ENCODE measurements at places on chromosomes 7 and 10.
A peak's percentile ranks its signal among the peaks of the same experiment; 100 is the strongest.

- DNase-seq: no peak
These were observed 15.6 kb downstream of the ZRANB1 start for GRCh38 chr10:124957404-124957947.

DNA sequence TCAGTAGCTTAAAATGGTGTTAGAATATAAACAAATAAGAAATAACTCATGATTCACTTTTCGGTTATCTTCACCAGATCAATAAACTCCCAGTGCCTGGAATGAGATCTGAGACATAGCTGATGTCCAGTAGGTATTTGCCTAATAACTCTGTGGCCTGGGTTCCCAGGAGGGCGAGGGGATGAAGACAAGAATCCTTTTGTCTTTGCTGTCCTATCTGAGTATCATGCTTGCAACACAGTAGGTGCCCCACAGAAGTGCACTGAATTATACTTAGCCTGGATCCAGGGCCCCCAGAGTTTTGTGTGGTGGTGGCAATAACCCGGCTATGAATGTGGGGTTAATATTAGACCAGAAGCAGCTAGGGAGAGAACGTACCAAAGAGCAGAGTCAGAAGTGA lies 350.1 kb upstream of the AOAH start:
- peak; percentile 80 for DNase-seq

- no peak for DNase-seq
These were observed 59.4 kb upstream of the AQP1 start for GRCh38 chr7:30852308-30852684.

DNA sequence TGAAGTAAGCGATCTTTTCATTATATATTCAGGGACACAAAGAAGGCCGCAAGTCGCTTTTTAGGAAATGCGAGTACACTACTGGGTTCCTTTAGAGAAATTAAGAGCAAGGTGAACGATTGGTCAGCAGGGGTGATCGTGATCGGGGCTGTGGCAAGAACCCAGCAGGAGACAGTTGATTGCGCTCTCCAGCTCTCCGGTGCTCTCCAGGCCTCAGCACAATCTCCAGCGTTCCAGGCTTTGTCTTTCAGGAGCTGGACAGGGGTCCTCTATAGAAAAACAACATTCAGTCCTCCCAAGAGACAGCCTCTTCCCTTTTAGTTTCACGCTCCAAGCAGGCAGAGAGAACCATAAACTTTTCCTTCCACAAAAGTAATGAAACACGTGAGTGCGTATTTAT lies 170.5 kb upstream of the KLF6 start:
- DNase-seq: no peak

DNA sequence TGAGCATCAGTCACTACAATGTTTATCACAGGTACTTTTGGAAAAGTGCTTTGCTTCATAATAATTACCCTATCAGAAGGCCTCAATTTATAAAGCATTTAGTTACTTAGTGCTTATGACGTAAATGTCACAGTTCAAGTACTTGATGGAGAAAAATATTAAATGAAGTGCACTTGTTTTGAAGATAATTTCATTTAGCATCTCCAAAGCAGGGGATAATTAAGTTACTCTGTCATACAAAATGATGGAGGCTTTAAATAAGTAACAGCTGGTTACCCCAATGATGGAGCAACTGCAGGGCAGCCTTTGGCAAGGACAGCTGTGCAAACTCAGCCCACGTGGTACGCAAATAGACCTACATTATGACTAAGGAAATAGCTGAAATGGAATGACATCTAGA lies 768.8 kb downstream of the GRM8 start:
- DNase-seq: no peak

DNA sequence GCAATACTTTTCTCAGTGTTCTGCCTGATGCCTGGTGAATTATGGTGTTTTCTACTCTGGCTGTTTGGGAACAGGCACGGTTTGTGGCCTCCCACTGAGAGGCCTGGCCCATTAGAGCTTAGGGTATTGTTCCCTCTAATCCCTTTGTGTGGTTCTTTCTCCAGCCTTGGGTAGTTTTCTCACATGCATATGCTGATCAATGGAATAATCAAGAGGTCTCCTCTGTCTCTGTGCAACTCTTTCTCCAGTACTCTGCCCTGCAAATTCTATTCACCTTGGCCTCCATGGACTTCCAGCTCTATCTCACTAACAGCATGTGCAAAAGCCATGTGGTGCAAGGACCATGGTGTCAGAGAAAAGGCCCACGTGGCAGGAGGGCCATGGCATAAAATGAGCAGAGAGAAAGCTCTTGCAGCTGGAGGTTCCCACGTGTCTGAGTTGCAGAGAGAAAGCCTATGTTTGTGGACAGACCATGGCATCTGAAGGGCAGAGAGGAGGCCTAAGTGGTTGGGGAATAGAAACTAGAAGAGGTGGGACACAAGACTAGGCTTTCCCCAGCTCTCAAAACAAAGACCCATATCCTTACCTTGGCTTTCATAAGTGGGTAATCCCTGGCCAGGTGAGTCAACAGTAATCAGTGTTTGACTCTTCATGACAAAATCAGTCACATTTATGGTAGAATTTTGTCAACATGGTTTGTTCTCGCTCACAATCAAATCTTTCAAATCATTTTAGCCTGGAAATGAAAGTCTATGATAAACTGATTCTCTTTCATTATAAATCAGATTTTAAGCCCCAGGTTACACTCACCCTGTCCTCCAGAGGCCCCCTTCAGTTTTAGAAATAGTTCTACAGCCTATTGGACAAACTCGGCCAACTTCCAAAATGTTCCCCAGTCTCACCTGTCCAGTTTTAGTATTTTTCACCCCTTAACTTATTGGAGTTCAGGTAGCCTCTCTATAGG lies 17.3 kb downstream of the OPALIN start:
- no peak for DNase-seq

DNA sequence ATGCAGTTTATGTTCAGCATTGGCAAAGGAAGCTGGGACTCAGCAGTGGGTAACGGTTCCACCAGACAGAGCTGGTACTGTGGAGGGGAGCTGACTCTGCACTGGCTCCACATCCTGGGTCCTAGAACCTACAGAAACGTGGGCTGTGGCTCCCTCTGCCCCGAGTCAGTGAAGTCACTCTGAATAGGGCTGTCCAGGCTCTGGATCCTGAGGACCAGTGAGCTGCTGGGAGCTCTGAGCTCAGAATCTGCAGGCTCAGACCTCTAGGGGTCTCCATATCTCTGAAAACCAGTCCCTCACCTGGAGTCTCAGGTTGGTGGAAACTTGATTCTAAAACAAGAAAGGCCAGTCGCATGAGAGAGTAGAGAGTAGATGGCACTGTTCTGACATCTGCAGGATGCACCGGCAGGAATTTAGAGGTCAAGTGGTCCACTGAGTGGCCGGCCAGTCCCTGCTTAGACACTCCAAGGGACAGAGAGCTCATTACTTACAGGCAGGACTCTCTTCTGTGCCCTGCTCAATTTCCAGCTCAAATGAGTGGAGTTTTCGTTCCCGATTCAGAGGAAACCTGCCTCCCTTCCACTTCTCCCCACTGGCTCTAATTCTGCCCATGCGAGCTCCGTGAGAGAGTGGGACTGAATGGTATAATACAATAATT lies 18.6 kb downstream of the NPFFR1 start:
- DNase-seq: no peak

DNA sequence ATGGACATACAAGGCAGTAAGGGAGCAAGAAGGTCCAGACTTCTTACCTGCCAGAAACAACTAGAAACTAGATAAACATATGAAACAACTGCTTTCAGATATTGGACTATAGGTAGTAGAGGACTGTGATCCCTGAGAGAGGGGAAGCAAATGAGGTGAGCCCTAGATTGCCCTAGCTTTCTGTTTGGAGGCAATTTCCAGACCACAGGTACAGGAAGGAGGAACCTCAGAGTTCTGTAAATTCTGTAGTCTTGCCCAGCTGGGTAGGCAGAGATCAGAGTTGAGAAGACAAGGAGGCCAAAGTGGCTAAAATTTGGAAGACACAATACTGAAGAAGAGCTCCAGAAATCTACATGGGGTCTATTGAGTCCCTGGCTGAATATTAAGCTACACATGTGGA lies 21.0 kb downstream of the CDK6 start:
- DNase-seq: no peak

GRCh38 chr7:38383281-38383680 lies 109.8 kb upstream of the TARP start:
- no peak for DNase-seq
